ENCODE measurements at places on chromosomes 3 and 15.

- DNase-seq = peak; percentile 25
Observed at GRCh38 chr15:101773496-101774100, 29.7 kb upstream of the OR4F6 start.

DNA sequence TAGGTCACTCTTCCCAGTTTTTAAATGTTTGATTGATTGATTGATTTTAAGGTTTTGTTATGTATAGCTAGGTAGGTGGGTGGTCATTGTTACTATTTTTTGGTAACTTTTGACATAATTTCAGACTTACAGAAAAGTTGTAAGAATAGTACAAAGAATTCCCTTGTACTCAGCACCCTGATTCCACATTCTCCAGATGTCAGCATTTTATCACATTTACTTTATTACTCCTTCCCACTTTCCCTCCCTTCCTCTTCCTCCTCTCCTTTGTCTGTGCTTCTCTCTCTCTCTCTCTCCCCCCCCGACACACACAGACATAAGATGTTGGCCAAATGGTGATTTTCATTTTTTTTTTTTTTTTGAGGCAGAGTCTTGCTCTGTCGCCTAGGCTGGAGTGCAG, 14.8 kb downstream of the IDH3A start:
- no peak for DNase-seq

DNA sequence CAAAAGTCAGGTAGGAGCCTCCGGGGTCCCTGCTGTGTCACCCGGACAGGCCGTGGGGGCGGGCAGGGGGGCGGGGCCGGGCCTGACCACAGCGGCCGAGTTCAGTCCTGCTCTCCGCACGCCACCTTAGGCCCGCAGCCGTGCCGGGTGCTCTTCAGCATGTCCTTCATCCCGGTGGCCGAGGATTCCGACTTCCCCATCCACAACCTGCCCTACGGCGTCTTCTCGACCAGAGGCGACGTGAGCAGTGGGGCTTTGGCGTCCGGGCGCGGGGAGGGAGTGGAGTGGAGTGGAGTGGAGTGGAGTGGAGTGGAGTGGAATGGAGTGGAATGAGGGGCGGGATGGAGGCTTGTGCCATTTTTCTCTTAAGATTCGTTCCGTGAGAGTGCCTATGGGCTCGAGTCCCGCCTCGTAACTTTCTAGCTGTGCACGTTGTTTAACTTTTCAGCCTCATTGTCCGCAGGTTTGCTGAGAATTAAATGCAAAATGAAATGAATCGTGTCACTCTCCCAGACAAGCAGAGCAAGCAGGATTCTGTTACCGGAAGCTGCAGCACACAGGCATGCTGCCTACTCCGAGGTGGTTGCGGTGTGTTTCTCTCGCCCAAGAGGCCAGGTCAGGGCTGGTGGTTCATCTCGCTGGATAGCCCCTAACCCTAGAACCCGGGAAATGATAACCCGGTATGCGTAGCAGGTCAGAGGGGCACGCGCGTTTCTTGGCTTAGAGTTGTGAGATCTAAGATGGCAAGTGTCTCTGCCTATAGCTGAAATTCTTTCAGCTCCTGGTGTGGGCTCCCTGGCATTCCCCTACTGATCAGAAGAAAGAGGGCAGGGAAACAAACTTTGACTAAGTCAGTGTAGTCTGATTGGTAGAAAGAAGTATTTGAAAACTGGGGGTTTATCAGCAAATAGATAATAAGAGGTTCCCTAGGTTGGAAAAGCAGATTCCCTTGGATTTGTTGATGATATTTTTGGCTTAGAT, at the start of gene FAH:
Gene FAH, plus strand, starts transcription at position 104 of the 981 bp plus-strand sequence. Its CDS starts 56 bp downstream, at position 160.
- DNase-seq = peak; percentile 59

DNA sequence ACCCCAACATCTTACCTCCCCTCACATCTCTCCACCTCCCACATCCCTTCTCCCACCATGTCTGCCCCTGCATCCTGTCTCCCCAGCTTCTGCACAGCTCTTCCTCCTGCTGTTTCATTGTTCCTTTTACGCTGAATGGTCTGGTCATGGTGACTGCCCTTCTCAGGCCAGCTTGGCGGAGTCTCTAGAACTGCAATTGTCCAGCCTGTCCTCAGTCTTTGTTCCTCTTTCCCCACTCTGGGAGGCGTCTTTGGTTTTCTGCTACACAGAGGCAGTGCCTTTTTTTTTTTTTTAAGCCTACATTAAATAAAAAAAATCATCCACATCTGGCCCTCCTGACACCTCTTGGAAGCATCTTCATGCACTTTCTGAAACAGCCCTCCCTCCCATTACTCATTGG, 49.1 kb upstream of the SEC22A start:
- DNase-seq = no peak

DNA sequence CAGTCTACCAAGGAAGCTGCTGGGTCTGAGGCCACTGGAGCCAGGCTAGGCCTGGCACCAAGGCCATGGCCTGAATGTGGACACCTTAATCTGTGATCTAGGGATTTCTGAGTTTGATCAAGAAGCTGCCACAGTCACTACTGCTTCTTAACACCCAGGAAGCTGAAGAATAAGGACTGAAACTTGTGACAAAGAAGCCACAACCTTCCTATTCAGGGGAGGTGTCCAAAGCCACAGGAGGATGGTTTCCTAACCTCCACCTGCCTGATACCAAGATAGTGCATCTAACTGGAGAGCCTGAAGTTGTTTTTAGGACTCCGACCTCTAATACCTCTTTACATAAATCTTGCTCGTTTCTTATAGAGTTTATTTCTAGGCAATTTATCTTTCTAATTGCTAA, 5.5 kb upstream of the ANO10 start:
- DNase-seq = no peak

GRCh38 chr3:76352051-76352450, 566.7 kb upstream of the ZNF717 start:
- DNase-seq = no peak
